HuH-7 (cell line): ENCODE measurements at places on chromosomes 12 and 14.

DNA sequence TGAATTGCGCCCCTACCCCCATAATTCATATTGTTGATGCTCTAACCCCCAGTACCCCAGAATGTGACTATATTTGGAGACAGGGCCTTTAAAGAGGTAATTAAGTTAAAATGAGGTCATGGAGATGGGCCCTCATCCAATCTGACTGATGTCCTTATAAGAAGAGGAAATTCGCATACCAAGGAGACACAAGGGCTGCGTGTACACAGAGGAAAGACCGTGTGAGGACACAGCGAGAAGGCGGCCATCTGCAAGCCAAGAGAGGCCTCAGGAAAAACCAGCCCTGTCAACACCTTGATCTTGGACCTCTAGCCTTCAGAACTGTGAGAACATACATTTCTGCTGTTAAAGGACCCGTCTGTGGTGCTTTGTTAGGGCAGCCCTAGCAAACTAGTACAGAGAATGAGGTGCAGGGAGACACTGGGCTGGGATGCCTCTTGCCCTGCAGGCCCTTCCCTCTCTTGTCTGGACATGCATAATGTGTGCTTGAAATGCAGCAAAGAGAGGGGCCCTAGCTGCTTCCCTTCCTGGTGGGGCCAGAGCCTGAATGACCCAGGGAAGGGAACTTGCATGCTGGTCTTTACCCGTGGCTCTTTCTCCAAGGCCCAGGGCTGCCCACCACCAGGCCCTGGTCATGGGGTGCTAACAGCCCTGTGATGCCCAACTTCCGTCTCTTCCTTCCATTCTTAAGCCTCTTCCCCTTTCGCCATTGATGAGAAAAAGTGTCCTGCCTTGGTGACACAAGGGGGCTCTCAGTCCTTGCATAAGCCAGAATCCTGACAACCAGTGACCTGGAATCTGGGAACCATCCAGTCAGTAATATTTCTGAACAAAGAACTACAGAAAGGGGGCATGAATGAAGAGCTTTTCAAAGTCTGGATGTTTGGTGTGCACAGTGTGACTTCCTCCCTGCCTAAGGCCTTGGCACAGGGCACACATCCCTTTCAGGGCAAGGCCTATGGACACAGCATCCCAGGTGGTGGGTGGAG is 50.0 kb upstream of the GPATCH2L start:
- peak; percentile 25 for DNase-seq

- no peak for DNase-seq
Measured at GRCh38 chr12:98372340-98373024, 142.9 kb upstream of the TMPO start.

- no peak for DNase-seq
Measured at GRCh38 chr12:60308366-60308991, 712.6 kb downstream of the SLC16A7 start.

- no peak for DNase-seq
Measured at GRCh38 chr12:109999983-110000505, 814 bp downstream of the ANKRD13A start.

DNA sequence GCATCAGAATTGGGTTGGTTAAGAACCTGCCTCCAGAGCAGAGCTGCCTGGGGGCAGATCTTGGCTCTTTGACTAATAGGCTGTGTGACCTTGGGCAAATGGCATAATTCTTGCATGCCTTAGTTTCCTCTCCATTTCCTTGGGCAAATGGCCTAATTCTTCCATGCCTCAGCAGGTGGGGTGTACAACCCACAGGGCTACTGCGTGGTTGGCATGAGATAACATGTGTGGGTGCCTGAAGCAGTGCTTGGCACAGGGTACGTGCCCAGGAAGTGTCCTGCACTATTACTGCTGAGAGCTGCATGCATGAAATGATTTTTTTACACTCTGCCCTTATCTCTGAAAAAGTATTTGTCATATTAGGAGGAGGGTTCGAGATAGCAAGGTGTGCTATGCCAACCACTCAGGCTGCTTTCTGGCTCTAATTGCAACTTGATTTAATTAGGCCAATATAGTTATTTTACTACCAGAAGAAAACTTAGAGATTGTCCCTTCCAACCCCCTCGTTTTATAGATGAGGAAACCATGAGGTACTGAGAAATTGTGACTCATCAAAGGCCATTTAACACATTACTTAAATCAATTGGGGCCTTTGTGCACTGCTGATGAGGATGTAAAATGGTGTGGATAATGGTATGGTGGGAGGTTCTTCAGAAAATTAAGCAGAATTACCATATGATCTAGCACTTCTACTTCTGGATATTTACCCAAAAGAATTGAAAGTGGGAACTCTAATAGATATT is 161.6 kb upstream of the HIF1A start:
- DNase-seq = no peak

GRCh38 chr12:117042171-117042842 is 56.9 kb downstream of the TESC start:
- peak; percentile 64 for DNase-seq

- DNase-seq = no peak
Measured at GRCh38 chr14:61569812-61570548, 125.3 kb upstream of the HIF1A start.

DNA sequence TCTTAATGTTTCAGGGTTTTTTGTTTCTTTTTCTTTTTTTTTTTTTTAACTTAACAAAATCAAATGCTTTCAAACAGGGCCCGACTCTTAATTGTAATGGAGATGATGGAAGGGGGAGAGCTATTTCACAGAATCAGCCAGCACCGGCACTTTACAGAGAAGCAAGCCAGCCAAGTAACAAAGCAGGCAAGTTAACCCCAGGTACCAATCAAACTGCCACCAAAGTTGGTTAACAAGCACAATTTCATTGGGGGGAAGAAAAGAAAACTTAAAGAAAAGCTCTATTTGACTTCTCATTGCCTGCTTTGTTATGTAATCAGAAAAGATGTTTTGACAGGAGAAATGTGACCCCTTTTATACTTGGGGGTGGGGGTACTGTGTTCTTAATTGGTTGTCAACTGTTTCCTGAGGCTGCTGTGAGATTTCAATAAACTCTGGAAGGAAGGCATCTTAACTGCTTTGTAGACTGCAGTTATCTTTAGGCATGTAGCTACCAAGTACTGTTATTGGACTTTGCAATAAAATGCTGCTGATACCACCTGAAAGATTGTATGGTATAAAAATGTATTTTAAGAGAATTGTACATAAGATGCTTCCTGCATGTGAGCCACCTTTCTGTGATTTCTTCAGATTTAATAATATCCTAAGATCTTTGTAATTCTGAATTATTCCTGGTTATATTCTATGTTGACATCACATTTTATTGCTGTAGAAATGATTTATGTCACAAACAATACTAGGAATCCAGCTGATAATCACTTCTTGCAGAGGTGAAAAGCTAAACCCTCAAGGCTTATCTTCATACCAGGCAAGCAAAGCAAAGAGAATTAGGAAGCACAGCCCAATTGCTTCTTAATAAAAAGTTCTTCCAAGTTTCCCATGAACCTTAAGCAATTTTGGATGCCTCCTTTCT is 26.9 kb downstream of the MAPKAPK5 start:
- no peak for DNase-seq

- DNase-seq = no peak
Measured at GRCh38 chr12:54660320-54660962, 12.3 kb upstream of the DCD start.

GRCh38 chr12:132046561-132046960 is 96.8 kb downstream of the EP400 start:
- DNase-seq = no peak

GRCh38 chr12:61546296-61546695 is 713.9 kb upstream of the USP15 start:
- DNase-seq = no peak

- no peak for DNase-seq
Measured at GRCh38 chr14:35506927-35507326, 27.0 kb upstream of the INSM2 start.

GRCh38 chr12:13499008-13499407 is 302.5 kb downstream of the EMP1 start:
- no peak for DNase-seq

DNA sequence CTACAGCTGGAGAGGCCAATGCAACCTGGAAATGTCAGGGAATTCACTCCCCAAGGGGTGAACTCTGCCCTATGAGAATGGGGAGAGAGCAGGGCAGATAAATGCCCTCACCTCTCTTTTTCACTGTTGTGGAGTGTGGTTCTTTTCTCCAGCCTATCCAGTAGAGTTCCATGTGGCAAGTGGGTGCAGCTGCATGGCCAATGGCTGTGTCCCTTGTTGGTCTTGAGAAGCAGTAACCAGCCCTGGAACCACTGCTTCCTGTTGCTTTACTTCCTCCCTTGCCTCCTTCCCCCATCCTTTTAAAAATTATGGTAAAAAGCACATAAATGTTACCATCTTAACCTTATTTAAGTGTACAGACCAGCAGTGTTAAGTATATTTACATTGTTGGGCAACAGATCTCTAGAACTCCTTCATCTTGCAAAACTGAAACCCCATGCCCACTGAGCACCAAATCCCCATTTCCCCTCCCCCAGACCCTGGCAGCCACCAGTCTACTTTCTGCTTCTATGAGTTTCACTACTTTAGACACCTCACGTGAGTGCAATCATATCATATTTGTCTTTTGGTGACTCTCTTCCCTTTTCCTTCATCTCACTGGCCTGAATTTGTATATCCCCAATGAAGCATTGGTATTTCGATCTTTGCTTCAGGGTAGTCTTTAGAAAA is 77.0 kb upstream of the GRIP1 start:
- DNase-seq = no peak

GRCh38 chr14:96538990-96539317 is 36.8 kb downstream of the PAPOLA start:
- no peak for DNase-seq

GRCh38 chr14:93032421-93032936 is 83.2 kb downstream of the ITPK1 start:
- no peak for DNase-seq

- DNase-seq = no peak
Measured at GRCh38 chr14:101839236-101839635, 77.7 kb downstream of the PPP2R5C start.

DNA sequence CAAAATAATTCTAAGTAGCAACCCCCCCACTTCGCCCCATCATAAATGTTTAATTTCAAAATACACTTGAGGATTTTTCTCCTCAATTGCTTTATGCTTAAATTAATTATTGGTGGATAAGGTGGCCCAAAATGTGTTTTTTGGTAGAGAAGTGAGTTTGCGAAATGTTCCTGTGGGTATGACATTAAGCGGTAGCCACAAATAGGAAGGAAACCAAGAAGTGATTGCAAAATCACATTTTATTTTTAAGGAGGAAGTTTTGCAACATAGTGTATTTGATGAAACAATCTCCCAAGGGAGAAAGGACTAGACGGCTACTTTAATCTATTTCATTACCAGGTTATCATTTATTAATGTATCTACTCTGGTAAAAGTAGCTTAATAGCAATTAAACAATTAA is 25.5 kb downstream of the SLC25A3 start:
- DNase-seq = no peak

DNA sequence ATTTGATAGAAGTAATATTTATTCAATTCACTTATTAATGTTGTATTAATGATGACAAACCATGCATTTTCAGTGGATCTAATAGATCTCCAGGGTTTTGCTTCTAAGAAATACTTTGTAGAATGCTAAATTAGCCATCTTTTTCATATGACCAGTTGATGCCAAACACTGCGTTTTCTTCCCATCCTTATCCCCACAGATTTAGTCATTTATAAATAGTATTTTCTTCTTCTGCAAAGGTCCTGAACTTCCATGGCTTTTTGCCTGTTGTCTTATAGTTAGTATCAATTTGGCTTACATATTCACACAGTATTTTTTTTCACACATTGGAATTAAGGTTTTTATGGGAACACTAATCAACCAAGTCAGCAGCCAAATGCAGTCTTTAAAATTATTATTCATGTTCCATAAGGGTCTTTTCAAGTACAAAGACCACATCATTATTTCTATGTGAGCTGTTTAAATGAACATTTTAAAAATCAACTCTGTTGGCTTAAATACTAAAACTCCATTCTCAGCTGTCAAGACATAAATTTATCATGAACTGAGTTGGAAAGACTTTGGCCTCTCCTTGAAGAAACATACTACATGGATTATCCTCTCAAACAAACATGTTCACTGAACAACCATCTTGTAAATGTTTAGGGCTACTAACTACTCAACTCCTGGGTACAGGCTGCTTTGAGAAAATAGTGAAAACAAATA is 1278.4 kb upstream of the FLRT2 start:
- no peak for DNase-seq

DNA sequence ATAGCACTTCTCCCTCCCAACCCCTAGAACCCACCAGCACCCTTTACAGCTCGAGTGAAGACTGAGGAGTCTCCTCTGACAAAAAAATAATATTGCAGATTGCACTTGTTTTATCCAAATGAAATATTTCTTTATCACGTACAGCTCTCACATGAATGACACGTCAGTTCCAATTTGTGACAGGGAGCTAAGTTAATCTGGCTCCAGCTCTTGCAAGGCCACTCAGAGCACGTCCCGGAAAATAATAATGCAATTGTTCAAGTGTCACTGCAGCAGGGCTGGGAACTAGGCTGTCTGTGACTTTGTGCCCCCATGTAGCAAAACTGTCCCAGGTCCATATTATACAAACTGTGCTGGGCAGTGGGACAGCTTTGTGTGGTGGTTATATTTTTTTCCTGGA is 539.6 kb downstream of the VRK1 start:
- DNase-seq = no peak

DNA sequence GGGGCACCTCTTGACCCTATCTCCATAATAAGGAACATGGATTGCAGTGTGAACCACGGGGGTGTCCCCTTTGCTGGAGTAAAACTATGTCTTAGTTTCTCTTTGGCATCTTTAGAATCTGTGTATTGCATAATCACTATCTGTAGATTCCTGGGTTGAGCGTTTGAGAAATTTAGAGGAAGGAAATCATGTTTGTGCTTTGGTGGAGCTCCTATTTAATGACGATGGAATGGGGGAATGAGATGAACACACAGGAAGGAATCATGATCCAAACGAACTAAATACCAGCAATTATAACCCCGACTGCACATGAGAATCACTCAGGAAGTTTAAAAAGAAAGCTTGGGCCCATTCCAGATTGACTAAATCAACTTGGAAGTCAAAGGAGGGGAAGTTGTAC is 1.3 kb upstream of the MYG1 start:
- no peak for DNase-seq

DNA sequence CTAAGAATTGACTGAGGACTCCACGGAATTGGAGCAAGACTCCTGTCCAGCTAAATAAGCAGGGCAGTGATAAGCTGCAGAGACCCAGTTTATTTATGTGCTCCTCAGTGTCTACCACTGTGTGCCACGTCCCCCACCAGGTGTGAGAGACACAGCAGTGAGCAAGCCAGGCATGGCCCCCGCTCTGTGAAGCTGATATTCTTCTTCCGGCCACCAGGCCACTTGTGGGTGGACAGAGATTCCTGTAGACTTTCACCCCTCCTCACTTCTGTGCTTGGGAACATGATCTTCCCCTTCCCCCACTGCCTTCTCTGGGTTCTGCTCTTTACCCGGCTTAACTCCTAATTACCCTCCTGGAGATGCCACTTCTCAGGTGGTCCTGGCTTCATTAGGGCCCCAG is 21.3 kb downstream of the BRAP start:
- DNase-seq = no peak

- no peak for DNase-seq
Measured at GRCh38 chr12:50185970-50186663, 18.9 kb upstream of the CERS5 start.
